ENCODE measurements at places on chromosomes 2 and 18. TPM values are rescaled to one million over a fixed set of nuclear protein-coding genes. Genes with fewer than 3 reads are reported as not detected.

FOXD4L1 gene
- not detected for total RNA-seq

DNA sequence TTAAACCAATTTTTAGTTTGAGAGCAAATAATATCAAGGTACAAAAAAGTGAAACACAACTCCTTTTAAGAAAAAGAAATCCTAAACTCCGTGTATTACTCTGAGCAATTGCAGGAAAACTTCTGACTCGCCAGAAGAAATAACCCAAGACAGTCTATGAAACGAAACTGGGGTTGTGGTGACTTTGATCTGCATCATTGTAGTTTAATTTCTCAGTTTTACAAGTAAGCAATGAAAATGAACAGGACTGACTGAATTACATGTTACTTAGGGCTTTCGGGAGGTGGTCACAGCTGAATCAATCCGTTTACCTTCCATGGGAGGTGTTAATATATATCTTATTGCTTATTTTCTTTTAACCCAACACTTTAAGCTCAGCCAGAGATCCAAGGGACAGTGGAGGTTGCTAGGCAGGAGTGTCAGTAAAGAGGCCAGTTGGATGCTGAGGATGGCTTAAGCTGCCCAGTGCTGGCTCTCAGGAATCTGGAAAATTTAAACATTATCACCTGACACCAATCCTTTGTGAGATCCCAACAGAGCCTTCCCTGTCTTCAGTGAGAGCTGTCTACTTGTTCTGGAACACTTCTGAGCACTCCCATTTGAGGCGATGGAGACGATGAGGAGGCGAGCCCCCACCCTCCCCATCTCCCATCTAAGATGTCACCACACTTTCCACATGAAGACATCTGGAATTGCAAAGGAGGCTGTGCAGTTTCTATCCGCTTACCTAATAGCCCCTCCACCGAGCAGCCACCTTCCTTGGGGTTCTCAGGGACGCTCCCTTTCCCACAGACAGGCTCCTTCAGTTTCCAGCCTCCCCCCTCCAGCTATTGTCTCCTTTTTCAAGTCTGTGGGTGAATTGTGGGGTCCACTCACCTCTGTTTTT, 3.6 kb upstream of the RAB31 start:
- DNase-seq: no peak

- DNase-seq: no peak
Observed at GRCh38 chr2:5841126-5841525, 148.9 kb downstream of the SOX11 start.

DNA sequence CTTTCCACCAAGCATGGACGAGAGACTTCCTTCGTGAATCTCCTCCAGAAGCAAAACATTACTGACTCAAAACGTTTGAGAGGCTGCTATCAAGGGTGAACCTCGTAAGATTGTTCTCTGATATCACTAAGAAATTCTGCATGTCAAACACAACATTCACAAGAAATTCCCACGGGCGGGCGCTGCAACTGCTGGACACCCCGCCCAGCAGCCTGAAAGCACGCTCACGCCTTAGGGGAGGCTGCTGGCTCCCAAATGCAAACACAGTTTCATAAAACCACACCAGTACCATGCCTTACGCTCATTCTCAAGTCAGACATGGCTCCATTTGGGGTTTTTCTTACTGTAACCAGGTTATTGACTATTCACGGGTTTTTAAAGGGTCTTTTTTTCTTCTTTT, 39.0 kb downstream of the MBP start:
- no peak for DNase-seq

DNA sequence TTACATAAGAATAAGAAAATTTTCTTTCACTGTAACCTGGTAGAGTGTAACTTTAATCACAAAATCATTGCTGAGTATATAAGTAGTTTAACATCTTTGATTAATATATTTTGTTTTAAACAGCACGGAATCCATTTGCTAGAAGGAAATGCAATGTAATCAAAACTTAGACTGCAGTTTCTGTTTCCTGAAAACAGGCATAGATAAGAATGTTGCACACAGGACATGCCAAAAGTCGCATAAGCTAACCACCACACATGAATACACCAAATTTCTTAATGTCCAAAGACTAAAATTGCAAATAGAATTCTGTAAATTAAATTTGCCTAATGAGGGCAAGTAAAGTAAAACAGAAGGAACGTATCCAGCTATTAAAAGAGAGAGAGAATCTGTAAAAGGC, 51.0 kb upstream of the SERPINB2 start:
- no peak for DNase-seq

GRCh38 chr2:26892133-26892532, 44.2 kb downstream of the DPYSL5 start:
- DNase-seq: no peak

- peak; percentile 79 for DNase-seq
Observed at GRCh38 chr2:28344756-28345373, 47.8 kb upstream of the FOSL2 start.

Data from posterior vena cava (tissue), 2 donors.